ENCODE measurements at places on chromosomes 2 and 18.

DNA sequence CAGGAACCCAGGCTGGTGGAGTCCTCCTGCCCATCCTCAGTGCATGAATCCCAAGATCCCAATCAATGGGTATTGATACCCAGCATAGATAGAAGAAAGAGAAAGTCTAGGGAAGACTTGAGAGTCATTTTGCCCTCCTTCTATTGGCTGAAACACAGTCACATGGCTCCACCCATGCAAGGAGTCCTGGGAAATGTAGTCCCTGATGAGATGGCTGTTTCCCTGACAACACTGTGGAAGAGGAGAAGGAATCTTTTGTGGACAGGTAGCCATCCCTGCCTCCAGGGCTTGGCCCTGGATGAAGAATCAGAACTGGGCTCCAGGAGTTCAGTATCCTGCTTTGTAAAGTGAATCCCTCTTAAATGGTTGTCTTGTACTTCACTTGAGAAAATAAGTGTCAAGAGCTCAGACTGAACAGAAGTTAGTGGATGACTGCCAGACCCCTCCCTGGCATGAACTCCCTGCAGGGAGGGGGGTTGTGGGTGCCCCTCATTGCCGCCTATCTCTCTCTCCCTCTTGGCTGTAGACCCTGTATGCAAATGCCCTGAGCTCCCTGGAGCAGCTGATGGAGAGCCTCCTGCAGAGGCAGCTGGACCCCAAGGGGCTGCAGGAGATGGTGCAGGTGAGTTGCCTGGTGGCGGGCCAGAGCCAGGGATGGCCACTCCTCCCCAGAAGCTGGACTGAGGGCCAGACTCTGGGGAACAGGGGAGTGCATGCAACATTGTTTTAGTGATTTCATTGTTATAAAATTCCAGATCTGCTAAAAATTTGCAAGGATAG lies 36.1 kb downstream of the MROH2A start:
- no peak for DNase-seq

GRCh38 chr2:217920879-217921603 lies 81.8 kb downstream of the TNS1 start:
- DNase-seq, result no peak

GRCh38 chr2:240138254-240138984 lies 2.0 kb downstream of the OTOS start:
- DNase-seq, result no peak

DNA sequence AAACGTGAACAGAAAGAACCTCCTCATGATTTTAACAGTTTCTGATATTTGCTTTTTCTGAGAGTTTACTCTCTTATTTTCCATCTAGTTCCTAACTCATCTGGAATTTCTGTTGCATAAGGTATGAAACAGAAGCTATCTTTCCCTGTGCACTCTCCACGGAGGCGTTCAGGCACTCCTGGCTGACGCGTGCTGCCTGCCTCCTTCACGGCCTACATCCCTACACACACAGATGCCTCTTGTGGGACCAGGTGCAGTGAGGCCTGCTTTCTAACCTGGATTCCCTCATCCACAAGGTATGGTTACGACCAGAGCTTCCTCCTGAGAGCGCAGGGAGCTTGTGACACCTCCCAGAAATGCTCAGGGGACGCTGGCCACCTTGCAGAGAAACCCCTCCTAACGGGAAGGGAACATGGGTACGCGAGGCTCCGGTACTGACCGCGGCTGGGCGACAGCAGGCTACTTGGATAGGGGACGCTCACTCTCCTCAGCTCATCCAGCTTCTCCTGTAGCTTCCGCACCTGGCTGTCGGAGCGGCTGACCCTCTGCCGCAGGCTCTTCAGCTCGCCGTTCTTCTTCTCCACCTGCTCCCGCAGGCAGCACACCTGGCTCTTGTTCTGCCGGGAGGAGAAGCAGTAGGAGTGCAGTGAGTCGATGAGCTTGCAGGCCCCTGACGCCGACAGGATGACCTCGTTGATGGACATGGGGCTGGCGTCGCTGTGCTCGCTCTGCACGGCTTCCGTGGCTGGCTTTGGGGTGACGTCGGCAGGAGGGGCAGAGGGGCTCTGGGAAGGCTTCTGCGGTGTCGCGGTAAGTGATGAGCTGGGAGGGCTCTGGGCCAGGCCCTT lies 4.3 kb downstream of the THAP4 start:
- no peak for DNase-seq

GRCh38 chr18:3703732-3704176 lies 253.8 kb downstream of the TGIF1 start:
- DNase-seq, result peak; percentile 65

DNA sequence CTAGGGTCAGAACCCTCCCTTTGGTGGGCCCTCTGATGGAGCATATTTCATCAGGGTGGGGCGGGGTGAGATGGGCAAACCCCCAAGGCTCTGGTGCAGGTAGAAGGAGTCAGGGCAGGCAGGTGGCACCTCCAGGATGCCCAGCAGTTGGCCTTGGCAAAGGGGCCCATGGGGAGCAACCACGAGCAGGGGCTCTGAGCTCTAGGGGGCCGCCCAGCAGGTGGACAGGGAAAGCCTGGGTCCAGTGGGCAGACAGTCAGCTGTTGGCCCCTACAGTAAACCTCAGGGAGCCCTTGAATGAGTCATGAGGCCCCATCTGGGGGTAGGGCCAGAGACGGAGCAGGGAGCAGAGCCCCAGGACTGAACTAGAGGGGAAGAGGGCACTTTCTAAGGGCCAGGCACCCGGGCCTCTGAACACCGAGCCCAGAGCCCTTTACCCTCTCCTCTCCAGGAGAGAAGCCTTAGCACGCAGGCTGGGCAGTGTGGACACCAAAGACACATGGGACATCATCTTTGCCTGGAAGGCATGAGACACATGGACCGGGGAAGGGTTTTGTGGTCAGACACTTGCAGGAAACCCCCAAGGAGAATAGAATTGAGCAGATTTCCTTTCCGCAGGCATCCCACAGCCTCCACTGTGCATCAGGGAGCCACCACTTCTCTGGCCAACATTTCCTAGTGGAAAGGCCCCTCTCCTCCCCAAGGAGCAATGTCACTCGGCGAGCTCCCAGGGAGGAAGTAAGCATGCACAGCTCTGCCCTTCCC lies 257.3 kb downstream of the GLI2 start:
- no peak for DNase-seq
